ENCODE measurements at places on chromosomes 4 and X.

DNA sequence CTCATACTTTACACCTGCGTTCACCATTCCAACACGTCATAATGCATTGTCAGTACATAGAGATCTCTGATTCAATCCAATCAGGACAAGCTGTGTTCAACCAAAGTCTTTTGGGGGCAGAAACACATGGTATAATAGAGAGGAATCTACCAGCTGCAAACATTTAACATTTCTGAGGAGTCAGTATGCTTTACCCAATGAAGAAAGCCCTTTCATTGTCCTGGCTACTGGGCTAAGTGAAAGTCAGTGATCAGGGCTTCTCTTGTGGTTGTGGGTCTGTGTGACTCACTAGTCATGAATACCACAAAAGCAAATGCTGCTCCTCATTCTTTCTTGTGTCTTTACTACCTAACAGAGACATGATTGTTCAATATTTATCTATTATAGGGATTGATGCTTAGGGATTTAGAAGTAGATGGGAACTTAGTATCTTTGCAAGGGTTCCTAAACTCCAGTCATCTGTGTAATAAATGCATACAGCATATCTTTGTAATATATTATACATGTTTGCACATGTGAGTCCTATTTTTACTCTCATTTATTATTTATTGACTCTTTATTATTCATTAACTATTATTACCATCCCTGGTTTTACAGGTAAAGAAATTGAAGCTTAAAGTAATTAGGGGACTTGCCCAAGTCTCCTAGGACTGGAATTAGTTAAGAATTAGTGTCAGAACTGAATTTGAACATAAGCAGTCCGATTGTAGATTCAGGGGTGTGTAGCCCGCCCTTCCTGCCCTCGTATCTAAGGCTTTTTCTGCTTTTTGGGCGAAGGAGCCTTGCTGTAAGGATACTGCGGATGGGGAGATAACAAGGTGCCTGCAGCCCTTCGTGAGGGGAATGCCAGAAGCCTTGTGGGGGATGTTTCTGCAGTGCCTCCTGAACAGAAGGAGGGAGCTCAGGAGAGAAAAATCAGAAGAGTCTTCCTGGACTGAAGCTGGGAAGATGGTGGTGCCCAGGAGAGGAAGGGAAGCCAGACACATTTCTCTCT lies 353.1 kb upstream of the BOD1L1 start:
- DNase-seq: peak; percentile 89

DNA sequence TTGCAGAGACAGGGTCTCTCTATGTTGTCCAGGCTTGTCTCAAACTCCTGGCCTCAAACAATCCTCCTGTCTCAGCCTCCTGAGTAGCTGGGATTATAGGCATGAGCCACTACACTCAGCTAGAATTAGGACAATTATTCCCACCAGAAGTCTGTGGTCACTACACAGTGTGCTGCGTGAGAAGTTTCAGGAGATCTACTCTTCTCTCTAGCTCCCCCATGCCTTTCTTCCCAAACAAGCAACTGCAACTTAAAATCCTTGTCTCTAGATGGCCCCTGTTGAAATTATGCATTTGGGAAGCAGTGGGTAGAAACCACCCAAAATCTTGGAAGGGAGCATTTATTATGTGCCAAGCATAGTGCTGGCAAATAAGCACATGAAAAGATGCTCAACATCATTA lies 21.1 kb upstream of the MAP7D3 start:
- no peak for DNase-seq

- DNase-seq: no peak
Measured at GRCh38 chrX:136687457-136687856, 39.5 kb downstream of the CD40LG start.

DNA sequence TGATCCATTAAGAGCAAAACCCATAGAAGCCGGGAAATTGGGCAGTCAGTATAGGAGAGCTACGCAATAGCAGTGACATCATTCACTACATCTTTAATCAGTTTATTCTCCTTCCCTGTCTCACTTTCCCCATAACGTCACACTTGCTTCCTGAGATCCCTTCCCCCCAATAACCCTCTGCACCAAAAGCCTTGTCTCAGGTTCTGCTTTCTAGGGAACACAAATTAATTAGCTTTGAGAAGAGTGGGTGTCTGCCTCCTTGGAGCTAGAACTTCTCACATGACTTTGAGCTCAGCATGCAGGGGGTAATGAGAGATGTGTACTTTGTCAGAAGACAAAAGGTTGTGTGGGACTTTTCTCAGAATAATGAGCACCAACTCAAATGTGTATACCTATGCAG lies 128.3 kb upstream of the MAOA start:
- no peak for DNase-seq

DNA sequence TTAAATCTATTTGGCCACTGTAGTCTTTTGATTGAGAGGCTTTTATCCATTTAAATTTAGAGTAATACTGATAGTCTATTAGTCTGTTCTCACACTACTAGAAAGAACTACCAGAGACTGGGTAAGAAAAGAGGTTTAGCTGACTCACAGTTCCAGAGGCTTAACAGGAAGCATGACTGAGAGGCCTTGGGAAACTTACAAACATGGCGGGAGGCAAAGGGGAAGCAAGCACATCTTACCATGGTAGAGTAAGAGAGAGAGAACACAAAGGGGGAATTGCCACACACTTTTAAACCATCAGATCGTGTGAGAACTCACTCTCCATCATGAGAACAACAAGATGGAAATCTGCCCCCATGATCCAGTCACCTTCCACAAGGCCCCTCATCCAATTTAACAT lies 410.9 kb downstream of the PDGFC start:
- DNase-seq: no peak

GRCh38 chr4:5730993-5731990 lies 20.3 kb downstream of the EVC start:
- no peak for DNase-seq

DNA sequence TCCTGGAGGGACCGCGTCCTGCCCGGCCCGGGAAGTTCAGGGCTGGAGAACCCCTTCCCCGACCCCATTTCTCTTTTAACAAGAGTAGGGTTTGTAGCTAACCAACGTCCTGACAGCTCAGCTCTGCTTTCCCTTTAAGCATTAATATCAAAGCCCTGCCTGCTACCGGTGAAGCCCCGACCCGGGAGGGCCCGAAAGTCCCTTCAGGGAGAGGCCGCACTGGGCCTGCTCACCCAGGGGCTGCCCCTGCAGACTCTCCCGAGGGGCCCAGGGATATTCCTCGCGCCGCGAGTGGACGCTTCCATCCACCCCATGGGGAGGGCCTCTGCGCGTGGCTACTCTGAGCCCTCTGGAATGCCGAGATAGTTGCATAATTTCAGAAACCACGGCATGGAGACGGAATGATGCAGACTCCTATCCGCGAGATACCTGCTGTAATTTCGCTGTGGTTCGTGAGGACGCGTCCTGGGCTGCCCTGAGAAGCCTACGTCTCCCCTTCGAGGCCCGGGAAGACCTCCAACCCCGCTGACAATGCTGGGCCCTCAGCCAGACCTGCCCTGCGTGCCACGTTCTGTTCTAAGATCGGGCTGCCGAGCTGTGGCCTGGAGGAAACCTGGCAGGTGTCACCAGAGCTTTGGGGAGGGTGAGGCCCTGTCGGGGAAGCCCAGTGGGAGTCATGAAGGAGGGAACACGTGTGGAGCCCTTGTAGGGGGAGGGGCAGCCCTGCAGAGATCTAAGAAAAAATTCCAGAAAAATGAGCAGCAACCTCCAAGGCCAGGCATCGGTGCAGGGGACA lies 999 bp upstream of the CTBP1 start:
- no peak for DNase-seq

GRCh38 chr4:153652051-153652784 lies 31.9 kb upstream of the TLR2 start:
- no peak for DNase-seq

DNA sequence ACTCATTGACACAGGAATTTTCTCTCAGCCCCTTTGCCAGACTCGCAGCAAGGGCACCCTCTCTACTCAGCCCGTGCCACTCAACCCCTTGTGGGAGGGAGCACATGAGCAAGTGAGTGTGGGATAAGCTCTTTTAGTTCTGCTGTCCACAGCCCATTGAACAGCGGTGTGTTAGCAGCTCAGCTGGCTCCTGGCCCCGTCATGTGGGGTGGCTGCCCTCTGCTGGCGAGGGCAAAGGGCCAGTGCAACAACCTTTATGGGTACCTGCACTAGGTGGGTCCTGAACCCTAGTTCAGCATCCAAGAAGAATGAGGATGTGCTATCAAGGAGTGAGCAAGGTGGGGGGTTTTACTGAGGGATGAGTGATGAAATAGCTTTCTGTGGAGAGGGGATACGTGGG lies 85.0 kb upstream of the ZNF81 start:
- no peak for DNase-seq

- DNase-seq: no peak
Measured at GRCh38 chr4:123553279-123553678, 156.7 kb downstream of the SPRY1 start.

DNA sequence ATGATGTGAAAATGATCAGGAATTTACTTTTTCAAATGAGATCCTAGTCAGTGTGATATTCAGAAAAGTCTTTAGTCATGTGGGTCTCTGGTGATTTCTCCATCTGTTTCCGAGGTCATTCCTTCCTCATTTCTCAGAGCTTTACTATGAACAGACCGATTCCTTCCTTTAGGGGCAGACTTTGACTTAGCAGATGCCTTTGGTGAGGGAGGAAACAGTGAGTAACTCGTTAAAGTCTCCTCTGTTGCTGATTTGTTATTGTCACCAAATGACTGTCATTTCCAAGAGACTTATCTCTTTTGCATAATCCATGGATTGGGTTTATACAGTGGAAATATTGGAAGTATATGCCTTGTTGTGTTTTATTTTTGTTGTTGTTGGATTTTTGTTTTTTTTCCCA lies 76.2 kb upstream of the CD99 start:
- DNase-seq: peak; percentile 49

DNA sequence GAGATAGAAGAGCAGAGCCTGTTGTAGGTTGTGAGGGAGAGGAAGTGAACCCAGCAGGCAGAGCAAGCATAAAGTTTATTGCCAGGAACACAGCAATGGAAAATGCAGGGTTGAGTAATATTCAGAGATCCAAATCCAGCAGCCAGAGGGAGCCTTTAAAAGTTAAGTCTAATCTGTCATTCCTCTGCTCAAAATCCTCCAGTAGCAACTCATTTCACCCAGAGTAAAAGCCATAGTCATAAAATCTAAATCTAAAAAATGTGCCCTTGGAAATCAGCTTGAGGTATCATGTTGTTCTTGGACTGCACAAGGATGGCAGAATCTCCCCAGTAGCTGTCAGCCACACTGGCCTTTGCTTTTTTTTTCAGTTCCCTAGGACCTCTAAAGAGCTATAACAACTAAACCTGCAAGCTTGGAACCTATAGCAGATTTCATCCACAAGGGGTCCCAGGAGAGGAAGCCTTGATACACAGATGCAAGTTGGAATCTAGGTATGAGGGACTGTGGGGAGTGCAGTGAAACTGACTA lies 62.9 kb upstream of the FRAS1 start:
- DNase-seq: peak; percentile 32

DNA sequence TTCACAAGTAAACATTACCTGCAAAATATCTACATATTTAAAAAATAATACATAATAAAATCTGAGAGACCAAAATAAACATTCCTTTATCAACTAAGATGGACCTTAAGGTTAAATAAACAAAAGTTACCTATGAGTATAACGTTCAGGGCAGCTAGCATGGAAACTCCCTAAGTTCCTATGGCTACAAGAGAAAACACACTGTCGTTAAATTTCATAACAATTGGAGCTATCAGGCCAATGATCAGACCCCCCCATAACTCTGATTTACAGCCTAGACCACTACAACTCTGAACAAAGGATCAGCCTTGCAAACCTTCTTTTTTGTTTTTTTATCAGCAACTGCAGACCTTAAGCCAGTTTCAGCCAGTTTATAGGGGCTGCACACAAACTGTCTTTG lies 1418.4 kb downstream of the PCDH18 start:
- DNase-seq: no peak

DNA sequence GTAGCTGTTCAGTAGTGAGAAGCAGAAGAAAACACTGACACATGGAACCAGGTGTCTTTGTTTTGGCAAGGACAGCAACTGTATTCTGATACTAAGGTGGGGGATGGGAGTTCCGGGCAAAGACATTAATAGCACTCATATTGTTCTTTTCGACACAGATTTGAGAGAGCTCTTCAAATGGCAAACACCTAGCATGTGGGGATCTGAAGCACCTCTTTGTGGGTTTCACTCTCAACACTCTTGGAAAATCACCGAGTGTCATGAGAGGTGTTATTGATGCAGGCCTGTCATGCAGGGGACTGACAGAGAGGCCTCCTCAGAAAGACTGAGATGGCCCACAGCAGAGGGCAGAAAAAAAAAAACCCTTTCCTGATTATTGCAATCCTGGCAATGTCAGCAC lies 228.4 kb upstream of the VCX start:
- DNase-seq: no peak

DNA sequence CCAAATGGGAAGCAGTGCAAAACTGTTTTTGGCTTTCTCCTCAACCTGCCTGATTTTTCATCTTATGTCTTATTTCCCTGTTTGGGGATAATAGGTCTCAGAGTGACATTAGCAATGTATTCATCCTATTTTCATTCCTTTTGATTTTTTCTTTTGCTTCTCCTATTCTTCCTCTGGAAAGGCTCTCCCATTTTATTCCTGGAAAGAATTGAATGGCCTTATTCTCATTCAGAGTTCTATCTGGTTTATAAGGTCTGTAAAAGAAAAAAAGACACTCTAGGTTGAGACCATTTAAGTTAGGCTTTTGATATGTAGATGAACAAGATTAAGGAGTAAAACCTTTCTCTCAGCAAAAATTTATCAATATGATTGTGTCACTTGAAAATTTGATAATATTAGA lies 27.8 kb upstream of the ALB start:
- no peak for DNase-seq

GRCh38 chrX:74784629-74785028 lies 140.6 kb downstream of the NEXMIF start:
- DNase-seq: no peak

Data from muscle of back (tissue), 13 donors.